ENCODE measurements at places on chromosomes 3 and 15. TPM values are rescaled to one million over a fixed set of nuclear protein-coding genes. Genes with fewer than 3 reads are reported as not detected.
A peak's percentile ranks its signal among the peaks of the same experiment; 100 is the strongest.

- no peak overlapping the region for H3K4me3 ChIP-seq
- DNase-seq, result no peak
- no peak overlapping the region for H3K27ac ChIP-seq
Measured at GRCh38 chr3:43540624-43541023, 81.2 kb downstream of the ANO10 start.

DNA sequence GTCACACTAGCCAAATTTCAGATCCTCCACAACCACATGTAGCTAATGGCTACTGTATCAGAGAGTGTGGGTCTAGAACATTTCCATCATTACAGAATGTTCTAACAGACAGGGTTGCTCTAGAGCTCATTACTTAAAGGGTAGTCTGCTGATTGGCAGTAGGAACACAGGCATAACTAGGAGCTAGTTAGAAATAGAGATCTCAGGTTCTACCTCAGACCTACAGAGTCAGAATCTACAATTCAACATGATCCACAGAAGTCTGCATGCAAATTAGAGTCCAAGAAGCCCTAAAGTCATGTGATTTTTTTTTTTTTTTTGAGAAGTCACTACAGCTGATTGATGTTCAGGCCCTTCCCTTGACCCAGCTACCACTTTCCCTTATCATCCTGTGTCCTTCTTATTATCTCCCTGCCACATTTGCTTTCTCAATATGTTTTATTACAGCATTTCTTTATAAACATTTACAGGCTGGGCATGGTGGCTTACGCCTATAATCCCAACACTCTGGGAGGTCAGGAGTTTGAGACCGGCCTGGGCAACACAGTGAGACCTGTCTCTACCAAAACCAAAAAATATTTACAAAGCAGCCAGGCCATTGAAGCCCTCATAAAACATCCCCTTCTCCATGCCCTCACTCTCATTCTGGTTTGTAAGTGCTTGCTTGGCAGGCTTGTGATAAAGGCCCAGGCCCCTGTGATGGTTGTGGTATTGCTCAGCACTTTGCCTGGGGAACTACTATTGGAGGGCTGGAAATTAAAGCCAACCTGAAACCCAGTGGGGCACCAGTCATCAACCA is 3.8 kb upstream of the ABHD5 start:
- no peak overlapping the region for H3K27ac ChIP-seq
- no peak overlapping the region for H3K4me3 ChIP-seq
- DNase-seq, result no peak

GRCh38 chr3:71310359-71310979 is 273.1 kb downstream of the FOXP1 start:
- H3K4me3 ChIP-seq, result no peak overlapping the region
- H3K36me3 ChIP-seq, result no peaks in the 10 kb centered on the region
- 0 out of 2 replicates have a peak, but pooled peaks cover 5% of the 10 kb centered on the region for H3K4me1 ChIP-seq
- no peaks in the 10 kb centered on the region for H3K27me3 ChIP-seq
- no peak overlapping the region for H3K27ac ChIP-seq

DNA sequence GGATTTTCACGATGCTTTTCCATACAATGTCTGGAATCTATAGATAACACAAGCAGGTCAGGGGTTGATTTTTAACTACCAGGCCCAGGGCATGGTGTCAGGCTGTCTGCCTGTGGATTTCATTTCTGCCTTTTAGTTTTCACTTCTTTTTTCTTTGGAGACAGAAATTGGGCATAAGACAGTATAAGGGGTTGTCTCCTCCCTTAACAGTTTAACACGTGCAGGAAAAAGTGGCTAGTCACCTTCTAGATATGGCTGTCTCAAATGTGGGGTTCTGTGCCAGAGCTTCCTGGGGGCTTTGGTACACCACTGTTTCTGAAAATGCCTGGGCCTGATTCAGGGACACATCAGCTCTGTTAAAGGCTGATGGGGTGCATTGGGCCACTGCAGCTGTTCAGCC is 7.4 kb upstream of the ZNF589 start:
- peak overlapping the region; percentile 24 for H3K4me3 ChIP-seq
- no peaks in the 10 kb centered on the region for H3K4me1 ChIP-seq
- H3K27ac ChIP-seq, result no peak overlapping the region
- H3K36me3 ChIP-seq, result peaks cover 15% of the 10 kb centered on the region
- H3K27me3 ChIP-seq, result no peaks in the 10 kb centered on the region

- peaks cover 3% of the 10 kb centered on the region for H3K4me1 ChIP-seq
- H3K27ac ChIP-seq, result no peak overlapping the region
- no peaks in the 10 kb centered on the region for H3K27me3 ChIP-seq
- H3K4me3 ChIP-seq, result no peak overlapping the region
- DNase-seq, result no peak
Measured at GRCh38 chr3:114900908-114901307, 246.2 kb downstream of the ZBTB20 start.

DNA sequence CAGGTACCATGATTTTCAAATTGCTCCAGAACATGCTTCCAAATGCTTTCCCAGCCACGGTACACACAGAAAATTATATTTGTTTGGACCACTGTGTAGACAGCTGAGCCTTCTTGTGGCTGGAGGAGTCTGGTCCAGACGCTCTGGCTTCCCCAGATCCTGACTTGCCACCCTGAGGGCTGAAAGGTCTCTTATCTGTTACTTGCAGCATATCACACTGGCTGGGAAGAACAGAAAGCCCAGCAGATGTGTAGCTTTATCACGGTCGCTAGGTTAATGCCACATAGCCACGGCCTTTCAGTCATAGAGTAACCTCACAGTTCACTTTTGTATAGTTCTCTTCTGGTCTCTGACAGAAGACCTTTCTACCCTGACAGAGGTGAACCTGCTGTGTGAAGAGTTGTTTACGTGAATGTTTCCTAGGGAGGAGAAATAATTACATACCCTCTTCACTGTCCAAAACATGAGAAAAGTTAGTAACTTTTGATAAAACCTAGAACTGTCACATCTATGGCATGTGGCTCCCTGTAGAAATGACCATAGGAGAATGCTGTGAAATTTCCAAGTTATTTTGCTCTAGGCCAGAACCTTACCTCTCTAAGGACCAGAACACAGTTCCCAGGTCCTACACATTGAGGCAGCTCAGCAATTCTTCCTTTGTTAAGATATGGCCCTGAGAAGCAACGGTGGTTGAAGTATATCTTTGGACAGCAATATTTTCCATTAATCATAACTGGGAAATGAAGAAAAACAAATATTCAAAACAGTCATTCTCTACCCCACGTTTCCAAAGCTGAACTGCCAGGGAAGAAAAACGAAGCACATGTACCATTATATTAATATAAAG is 15.8 kb upstream of the STIMATE start:
- H3K27me3 ChIP-seq, result no peaks in the 10 kb centered on the region
- H3K36me3 ChIP-seq, result peaks cover 16% of the 10 kb centered on the region
- H3K4me1 ChIP-seq, result no peaks in the 10 kb centered on the region
- no peak overlapping the region for H3K27ac ChIP-seq

- H3K4me1 ChIP-seq, result no peaks in the 10 kb centered on the region
- no peaks in the 10 kb centered on the region for H3K27me3 ChIP-seq
- H3K36me3 ChIP-seq, result peaks cover 9% of the 10 kb centered on the region
Measured at GRCh38 chr3:155076888-155077287, 3.2 kb upstream of the MME start.

DNA sequence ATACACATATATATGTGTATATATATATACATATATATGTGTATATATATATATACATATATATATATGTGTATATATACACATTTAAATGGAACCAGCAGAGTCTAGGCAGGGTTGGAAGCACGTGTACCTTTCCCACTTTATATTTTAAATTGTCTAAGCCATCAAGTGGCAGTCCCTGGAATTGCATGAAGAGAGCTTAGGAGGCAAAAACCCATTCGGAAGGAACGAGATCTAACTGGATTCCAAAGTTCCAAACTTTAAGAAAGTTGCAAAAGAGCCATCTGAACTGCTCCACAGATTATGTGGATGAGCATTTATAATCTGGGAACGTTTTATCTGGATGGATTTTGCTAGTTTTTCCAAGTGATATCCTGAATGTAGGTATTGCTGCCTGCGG is 186.5 kb downstream of the FOXP1 start:
- H3K4me1 ChIP-seq, result no peaks in the 10 kb centered on the region
- no peak for DNase-seq
- H3K36me3 ChIP-seq, result no peaks in the 10 kb centered on the region
- H3K4me3 ChIP-seq, result no peak overlapping the region

GRCh38 chr3:187274977-187275338 is 16.6 kb downstream of the MASP1 start:
- H3K36me3 ChIP-seq, result peaks cover 5% of the 10 kb centered on the region
- H3K27me3 ChIP-seq, result no peaks in the 10 kb centered on the region
- no peak overlapping the region for H3K27ac ChIP-seq
- H3K4me1 ChIP-seq, result peaks cover 7% of the 10 kb centered on the region

- H3K4me3 ChIP-seq, result no peak overlapping the region
- DNase-seq, result no peak
- no peaks in the 10 kb centered on the region for H3K36me3 ChIP-seq
- no peaks in the 10 kb centered on the region for H3K27me3 ChIP-seq
Measured at GRCh38 chr3:3241596-3241995, 62.1 kb upstream of the CRBN start.

DNA sequence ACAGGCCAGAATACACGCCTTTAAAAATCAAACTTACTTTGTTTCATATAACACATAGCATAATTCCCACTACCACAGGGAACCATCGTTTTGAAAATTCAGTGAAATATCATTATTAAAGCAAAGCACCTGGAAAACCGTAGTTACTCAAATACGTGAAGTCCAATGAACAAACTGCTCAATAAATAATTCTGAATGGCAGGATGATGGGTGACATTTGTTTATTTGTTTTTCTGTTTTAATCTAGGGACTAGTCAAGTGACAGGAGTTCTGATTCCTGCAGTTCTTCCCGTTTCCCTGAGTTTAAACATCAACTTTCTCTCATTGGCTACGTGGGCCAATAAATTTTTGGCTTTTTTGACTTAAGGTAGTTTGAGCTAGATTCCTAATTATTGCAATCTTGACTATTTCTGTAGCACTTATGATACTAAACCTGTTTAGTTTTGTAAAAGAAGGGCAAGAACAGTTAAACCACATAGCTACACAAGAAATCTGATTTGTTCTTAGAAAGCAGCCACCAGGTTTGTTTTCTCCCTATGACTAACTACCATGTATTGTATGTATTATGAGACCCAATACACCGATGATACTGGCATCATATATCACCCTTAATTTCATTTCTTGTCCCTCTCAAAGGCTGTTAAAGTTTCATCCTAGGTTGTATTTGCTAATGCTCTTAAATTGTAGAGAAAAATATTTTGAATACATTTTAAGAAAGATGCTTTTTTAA is 411.2 kb downstream of the SHQ1 start:
- no peak for DNase-seq
- H3K36me3 ChIP-seq, result peaks cover 8% of the 10 kb centered on the region
- H3K27ac ChIP-seq, result no peak overlapping the region
- peaks cover 3% of the 10 kb centered on the region for H3K4me1 ChIP-seq

DNA sequence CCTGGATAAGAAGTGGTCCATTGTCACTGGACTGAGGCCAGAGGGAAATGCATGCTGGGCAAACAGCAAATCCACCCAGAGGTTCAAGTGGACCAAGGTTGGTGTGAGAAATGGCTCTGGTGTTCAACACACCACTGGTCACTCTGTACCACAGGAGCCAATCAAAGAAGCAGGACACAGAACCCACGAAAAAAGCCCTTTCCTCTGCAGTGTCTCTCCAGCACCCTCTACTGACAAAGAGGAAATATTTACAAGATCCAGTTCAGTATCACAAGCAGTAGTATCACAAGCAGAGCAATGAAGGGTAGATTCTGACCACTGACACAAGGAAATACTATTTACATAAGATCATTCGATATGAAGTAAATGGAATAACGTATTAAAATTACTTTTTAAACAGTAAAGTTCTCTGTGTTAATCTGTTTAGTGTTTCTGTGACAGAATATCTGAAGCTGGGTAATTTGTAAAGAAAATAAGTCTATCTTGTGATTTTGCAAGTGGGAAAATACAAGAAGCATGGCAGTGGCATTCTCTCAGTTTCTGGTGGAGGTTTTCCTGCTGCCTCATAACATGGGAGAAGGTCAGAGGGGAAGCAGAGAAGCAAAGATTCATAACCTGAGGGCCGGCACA is 390.7 kb downstream of the EFHB start:
- no peak overlapping the region for H3K27ac ChIP-seq
- H3K27me3 ChIP-seq, result no peaks in the 10 kb centered on the region
- peak; percentile 49 for DNase-seq
- no peaks in the 10 kb centered on the region for H3K36me3 ChIP-seq
- no peak overlapping the region for H3K4me3 ChIP-seq

DNA sequence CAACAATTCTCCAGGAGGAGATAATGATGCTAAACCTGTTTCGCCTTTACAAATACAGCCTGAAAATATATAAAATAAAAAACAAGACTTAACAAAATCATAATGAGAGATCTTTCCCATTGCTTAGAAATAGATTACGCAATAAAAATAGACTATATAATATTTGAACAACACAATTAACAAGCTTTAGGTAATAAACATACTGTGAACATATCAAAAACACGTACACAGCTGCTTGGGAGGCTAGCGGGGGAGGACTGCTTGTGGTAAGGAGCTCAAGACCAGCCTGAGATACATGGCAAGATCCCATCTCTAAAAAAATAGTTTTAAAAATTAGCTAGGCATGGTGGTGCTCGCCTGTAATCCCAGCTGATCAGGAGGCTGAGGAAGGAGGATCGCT is 8.7 kb downstream of the NSMCE3 start:
- H3K36me3 ChIP-seq, result no peaks in the 10 kb centered on the region
- DNase-seq, result no peak
- H3K4me3 ChIP-seq, result no peak overlapping the region
- H3K4me1 ChIP-seq, result no peaks in the 10 kb centered on the region

GRCh38 chr15:61227269-61227949 is 1.7 kb downstream of the RORA start:
- no peak overlapping the region for H3K27ac ChIP-seq
- DNase-seq, result peak; percentile 33
- H3K27me3 ChIP-seq, result no peaks in the 10 kb centered on the region
- H3K4me3 ChIP-seq, result peak overlapping the region; percentile 92
- no peaks in the 10 kb centered on the region for H3K36me3 ChIP-seq

GRCh38 chr3:142904639-142905436 is 16.0 kb upstream of the PCOLCE2 start:
- H3K27ac ChIP-seq, result no peak overlapping the region
- no peak overlapping the region for H3K4me3 ChIP-seq
- DNase-seq, result peak; percentile 43
- no peaks in the 10 kb centered on the region for H3K27me3 ChIP-seq
- H3K4me1 ChIP-seq, result no peaks in the 10 kb centered on the region

CSPG4 gene
- 2.0 TPM for total RNA-seq

WWTR1 gene
- 24.8 TPM for total RNA-seq

P3H2 gene
- total RNA-seq, result 41.5 TPM

ZBTB38 gene
- total RNA-seq, result 12.7 TPM

GLDN gene
- total RNA-seq, result 0.77 TPM

CCR9 gene
- not detected for total RNA-seq

CACNA1D gene
- 1.9 TPM for total RNA-seq

RHCG gene
- 0.31 TPM for total RNA-seq

IMPG2 gene
- 0.02 TPM for total RNA-seq

TNNC1 gene
- 7.7 TPM for total RNA-seq

IL17RE gene
- 2.1 TPM for total RNA-seq

ZNF385D gene
- 1.5 TPM for total RNA-seq

CYP1A2 gene
- not detected for total RNA-seq

ACAN gene
- 0.50 TPM for total RNA-seq

Measured in H9 (cell line).